ENCODE measurements at places on chromosomes 4 and X.
A peak's percentile ranks its signal among the peaks of the same experiment; 100 is the strongest.

- no peak for DNase-seq
Measured at GRCh38 chrX:27915617-27916016, 65.6 kb downstream of the DCAF8L1 start.

- no peak for DNase-seq
Measured at GRCh38 chr4:159173886-159174285, 71.0 kb downstream of the RAPGEF2 start.

DNA sequence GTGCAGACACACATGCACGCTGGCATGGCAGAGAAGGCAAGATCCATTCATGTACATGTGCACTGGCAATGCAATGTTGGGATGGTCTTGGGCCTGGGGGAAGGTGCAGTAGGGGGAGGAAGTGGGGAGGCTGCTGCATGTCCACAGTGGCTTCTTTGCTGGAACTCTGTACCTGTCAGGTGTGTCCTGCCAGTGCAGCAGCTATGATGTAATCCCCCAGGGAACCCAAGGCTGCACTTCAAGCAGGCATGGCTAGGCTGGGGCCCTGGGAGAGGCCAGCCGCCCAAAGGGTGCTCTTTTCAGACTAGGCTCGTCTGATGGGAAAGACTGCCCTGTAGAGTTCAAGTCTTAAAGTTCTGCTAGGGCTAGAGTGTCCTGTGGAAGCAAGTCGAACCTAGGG lies 1304.0 kb downstream of the FAM133A start:
- DNase-seq = no peak

- DNase-seq = no peak
Measured at GRCh38 chr4:1329408-1330371, 17.3 kb upstream of the UVSSA start.

- peak; percentile 28 for DNase-seq
Measured at GRCh38 chrX:15465347-15465746, 27.8 kb downstream of the PIR start.

- DNase-seq = no peak
Measured at GRCh38 chr4:14267373-14268060, 640.0 kb upstream of the BOD1L1 start.

- DNase-seq = peak; percentile 10
Measured at GRCh38 chr4:1300466-1301455, 11.1 kb downstream of the MAEA start.

- no peak for DNase-seq
Measured at GRCh38 chr4:6869944-6870343, 39.7 kb upstream of the TBC1D14 start.

DNA sequence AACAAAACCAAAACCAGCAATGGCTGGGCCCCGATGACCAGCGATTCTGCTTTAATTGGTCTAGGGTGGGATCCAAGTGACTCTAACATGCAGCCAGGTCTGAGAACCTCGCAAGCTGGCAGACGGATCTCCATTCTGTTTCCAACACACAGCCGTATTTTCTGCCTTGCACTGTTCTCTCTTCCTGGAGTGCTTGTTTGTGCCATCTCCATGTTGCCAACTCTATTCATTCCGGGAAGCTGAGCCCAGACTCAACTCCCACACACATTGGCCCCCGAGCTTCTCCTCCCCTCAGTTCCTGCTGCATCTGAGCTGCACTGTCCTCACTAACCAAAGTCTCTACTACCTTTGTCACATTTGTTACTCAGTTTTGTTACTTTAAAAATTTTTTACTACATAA lies 35.6 kb downstream of the GEMIN8 start:
- DNase-seq = no peak

- DNase-seq = no peak
Measured at GRCh38 chr4:309807-310206, 4.5 kb upstream of the ZNF732 start.

- DNase-seq = peak; percentile 45
Measured at GRCh38 chrX:15366506-15367352, 17.5 kb downstream of the VEGFD start.

DNA sequence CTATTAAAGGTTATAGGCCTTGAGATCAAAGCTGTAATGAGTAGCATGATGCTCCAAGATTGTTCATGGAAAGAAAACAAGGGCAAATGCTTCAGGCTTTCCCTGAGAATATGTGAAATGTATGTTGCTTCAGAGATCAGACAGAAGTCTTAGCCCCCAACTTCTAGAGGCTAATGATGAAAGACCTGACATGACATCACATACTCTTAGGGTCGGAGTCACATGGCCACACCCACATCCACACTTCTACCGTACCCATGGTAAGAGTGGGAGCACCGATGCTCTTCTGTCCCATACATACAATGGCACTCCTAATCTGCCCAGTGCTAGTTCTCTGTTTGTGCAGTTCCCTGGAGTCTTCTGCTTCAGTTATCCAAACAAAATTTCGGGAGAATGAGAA lies 111.9 kb upstream of the ACSL4 start:
- no peak for DNase-seq

DNA sequence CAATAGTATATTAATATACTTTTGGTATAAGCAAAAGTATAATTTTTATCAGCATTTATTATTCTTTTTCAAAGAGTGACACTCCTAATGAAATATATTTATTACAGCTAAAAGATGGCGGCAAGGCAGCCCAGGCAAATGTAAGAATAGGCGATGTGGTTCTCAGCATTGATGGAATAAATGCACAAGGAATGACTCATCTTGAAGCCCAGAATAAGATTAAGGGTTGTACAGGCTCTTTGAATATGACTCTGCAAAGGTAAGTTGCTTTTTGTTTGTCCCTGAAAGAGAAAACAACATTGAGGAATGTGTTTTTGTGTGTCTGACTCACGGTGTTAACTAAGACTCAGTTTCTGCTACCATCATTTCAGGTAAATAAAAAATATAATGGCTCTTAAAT lies 71.9 kb downstream of the PDLIM5 start:
- DNase-seq = no peak

DNA sequence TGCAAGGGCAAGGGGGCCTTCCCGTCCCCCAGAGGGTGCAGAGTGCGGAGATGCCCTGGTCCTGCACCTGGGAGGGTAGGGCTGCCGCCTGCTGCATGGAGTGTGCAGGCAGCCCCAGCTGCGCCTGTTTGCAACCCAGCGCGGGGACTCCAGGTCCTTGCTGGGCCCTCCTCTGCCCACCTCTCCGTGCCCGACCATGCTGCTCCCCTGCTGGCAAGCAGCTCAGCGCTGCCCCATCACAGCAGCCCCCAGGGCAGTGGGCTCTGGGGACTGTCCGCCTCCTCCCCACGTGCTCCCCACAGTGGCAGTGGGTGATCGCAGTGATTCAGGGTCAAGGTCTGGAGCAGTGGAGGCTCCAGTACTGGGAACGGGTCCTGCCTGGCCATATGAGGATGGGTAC lies 5.0 kb upstream of the FBXW7 start:
- no peak for DNase-seq

GRCh38 chr4:18041114-18041513 lies 19.6 kb upstream of the LCORL start:
- DNase-seq = no peak
